ENCODE measurements at places on chromosomes 5 and 9.

GRCh38 chr9:105191508-105192121, 52.8 kb upstream of the SLC44A1 start:
- peak; percentile 53 for DNase-seq

- DNase-seq, result no peak
Observed at GRCh38 chr5:142869886-142870285, 99.7 kb downstream of the ARHGAP26 start.

- no peak for DNase-seq
Observed at GRCh38 chr5:90173299-90174030, 236.1 kb downstream of the CETN3 start.

DNA sequence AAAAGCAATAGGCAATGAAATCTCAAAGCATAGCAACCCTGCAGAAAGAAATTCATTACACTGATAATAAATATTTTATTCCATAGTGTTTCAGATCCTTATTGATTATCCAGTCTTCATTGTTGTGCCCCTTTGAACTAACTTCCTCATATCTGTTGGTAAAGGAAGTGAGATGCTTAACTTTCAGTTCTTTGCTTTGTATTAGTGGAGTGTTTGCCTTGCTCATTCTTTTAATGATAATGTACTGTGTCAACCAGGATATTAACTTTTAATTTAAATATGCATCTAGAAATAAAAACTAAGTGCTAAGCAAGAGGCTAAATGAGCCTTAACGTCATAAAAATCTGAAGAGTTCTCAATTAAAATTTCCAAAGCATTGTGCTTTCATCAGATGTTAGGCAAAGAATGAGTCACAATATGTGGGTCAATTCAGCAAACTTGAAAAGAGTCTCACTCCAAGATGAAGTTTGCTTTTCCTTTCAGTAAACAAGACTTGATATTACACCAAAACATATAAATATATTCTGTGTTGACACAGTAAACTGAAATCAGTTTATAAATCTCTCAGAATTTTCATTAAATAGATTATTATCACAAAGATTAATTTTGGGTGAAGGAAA, 105.9 kb downstream of the GIN1 start:
- no peak for DNase-seq

DNA sequence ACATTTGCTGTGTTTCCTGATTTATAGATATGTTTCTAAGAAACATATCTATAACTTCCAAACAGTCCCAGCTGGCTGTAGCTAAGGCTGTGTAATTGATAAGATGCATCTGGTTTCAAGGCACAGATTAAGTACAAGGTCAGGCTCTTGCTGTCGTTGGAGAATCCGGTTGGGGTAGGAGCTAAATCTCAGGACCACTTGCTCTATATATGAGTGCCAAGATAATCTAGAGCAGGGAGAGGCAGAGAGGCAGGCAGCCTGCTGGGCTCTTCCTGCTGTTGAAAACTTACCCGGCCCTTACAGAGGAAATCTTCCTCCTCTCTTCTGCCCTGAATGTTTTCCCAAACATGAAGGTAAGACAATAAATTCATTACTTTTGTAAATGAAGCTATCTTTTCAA, at the start of gene C7:
TSS of gene C7 (plus strand) at position 234 of the 400 bp plus-strand sequence. CDS start at position 348, 114 bp downstream.
- no peak for DNase-seq

GRCh38 chr5:158821331-158821730, 278.4 kb downstream of the EBF1 start:
- no peak for DNase-seq

DNA sequence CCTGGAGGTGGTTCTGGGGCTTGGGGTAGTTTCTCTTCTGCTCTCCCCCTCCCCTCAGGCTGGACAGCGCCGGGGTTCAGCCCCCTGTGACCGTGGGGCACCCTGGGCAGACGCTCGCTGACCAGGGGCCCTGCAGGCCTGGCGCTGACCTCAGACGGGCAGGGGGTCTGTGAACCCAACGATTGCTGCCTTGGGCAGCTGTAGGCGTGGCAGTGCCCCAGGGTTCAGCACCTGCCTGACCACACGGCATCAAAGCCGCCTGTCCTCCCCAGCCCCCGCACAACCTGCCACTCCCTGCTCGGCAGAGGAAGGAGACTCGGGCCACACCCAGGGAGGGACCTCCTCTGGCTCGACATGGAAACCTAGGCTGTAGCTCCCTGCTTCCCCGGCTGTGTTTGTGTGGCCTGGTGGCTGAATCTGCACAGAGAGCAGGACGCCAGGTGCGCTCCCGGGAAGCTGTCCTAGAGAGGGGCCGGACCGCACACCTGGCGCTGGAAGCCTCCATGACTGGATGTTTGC, 12.2 kb downstream of the LCN12 start:
- no peak for DNase-seq

GRCh38 chr5:132489051-132489770, 1.4 kb downstream of the IRF1 start:
- no peak for DNase-seq

DNA sequence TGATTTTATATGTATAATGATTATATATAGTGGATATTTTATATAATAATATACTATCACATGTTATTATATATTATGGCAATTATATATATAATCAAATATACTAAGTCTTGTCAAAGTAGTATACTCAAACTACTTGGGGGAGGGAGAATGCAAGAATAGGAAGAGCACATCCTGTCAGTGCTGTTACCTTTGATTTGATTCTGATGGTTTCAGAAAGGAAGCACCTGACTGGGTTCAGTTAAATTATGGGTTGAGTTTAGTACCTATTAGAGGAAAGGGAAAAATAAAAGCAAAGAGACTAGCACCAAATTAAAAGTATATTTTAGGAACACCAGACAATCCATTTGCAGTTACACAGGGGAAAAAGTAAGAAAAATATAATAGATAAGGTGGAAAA, 107.6 kb downstream of the GRIA1 start:
- DNase-seq, result no peak

GRCh38 chr9:102428305-102428704, 566.8 kb upstream of the CYLC2 start:
- no peak for DNase-seq

DNA sequence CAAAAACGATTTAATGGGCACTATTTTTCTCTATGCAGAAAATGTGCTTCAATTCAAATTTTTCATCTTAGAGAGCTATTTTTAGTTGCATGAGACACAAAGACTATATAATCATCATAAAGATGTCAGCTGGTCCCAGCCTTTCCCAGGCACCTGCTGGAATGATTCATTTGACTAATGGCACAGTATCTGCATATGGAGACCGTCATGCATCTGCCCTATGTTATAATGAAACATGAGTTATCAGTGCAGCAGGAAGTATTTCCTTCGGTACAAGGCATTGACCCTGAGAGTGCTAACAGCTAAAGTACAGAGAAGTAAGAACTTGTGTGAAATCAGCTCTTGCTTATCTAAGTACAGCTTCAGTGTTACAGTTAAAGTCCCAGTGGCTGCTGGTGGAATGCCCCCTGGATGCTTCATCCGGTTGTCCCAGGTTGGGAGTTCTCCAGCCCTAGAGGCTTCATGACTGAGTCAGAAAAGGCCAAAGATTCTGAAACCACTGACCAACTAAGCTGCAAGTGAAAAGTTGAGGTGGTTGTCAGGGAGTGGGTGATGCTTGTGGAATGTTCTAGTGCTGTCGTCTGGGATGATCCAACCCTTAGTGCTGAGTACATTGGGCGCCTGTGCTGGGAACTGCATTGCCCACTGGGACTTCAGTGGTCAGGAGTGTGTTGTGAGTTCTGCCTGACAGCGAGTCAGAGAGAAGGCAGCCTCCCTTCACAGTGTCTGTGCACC, 57.2 kb downstream of the MTRR start:
- no peak for DNase-seq

GRCh38 chr5:135392256-135392655, 6.8 kb downstream of the MACROH2A1 start:
- DNase-seq, result no peak

DNA sequence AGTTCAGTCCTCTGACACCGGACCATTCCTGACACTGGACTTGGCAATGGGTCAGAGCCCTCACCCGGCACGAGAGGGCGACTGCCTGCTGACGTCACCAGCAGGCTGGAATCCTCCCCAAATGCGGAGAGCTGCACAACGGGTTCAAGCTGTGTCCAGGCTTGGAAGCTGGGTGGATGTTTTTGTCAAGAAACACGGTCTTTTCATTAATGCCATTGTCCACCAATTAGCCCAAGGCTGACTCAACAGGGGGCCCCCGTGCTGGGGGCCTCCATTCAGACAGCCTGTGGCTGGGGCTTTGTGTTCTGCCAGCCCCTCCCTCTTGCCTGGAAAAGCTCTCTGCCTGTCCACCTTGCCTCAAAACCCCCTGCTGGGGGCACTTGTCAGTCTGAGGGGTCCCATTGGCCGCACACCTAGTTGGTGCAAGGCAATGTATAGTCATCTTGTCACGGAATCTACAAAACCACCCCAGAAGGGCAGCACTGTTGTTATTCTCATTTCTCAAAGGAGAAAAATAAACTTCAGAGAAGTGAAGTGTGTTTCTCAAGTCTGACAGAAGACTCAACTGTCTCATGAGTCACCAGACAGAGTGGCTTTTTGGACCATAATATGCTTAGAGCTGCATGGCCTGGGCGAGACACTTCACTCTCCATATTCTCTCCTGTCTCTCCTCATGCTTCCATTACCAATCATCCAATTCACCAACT, 24.6 kb downstream of the NDUFA8 start:
- no peak for DNase-seq

- DNase-seq, result no peak
Observed at GRCh38 chr9:105299190-105299854, 54.9 kb downstream of the SLC44A1 start.

- DNase-seq, result peak; percentile 73
Observed at GRCh38 chr9:131668439-131669268, 71.2 kb downstream of the RAPGEF1 start.

DNA sequence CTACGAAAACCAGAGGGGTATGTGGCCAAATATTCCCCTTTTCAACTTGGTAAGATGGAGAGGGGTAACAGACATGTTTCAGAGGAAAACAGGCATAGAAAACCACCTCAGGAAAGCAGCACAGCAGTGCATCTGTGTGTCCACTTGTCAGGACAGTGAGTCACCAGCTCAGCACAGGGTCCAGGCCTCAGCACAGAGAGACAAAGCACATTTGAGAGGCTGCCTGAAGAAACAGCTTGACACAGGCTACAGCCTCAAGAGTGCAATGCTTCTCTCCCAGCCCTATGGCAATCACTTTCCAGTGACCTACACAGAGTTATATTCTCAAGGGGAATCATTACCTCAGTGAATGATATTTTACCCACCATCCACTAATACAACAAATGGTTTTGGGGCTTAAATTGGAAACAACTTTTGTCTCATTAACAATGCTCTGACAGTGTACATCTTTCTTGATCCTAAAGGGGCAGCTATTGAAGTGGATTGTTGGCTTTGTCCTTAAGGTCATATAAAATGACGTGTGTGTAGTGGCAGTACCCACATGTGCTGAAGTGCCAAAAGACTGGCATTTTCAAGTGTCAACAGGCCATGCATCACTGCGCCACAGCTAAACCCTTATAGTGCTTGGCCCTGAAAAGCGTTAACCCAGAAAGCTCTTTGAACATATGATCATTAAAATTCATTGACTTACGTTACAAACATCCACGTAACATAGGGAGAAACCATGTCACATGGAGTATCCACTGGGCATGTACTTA, 46.4 kb downstream of the ERMP1 start:
- DNase-seq, result no peak

- no peak for DNase-seq
Observed at GRCh38 chr9:2809692-2810419, 34.0 kb downstream of the PUM3 start.

- DNase-seq, result no peak
Observed at GRCh38 chr5:172546196-172546595, 91.9 kb upstream of the SH3PXD2B start.

DNA sequence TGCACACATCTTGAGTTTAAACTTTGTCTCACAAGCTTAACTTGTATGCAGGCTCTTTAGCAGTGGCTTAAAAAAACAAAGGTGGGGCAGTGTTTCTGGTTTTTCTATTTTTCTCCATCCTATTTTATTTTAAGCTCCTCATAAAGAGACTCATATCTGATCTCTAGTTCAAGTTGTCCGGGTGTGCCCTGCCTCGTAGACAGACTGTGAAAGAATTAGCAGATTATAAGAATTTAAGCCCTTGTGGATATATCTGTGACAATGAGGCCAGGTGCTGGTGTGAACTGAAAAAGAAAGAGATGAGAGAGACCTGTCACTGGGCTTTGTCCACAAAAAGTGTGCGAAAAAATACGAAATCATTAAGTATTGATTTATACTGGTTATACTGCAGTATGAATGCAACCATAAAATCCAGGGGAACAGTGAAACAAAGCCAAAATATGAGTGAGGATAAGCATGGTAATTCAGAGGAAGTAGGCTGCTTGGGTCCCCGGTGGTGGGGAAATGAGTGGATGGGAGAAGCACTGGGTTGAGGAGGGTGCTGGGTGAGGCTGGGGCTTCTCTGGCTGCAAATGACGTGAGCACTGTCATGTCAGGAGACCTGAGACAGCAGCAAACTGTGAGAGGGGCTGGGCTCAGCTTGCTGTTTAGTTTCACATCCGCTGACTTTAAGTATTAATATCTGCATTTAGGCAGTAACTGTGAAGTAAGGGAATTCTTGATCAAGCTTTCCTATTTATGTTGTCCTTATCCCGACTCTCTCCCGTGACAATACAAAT, 179.7 kb upstream of the ANKRD55 start:
- peak; percentile 69 for DNase-seq

GRCh38 chr9:19102181-19102630, 498 bp downstream of the HAUS6 start:
- peak; percentile 43 for DNase-seq

- DNase-seq, result no peak
Observed at GRCh38 chr9:97848480-97849237, 4.4 kb upstream of the FOXE1 start.

GRCh38 chr5:124461157-124461556, 285.3 kb downstream of the ZNF608 start:
- DNase-seq, result no peak

- no peak for DNase-seq
Observed at GRCh38 chr9:130977811-130978221, 31.2 kb upstream of the LAMC3 start.

GRCh38 chr9:73845539-73845938, 651.6 kb upstream of the RORB start:
- peak; percentile 7 for DNase-seq

GRCh38 chr5:37838933-37839341, 904 bp downstream of the GDNF start:
- DNase-seq, result peak; percentile 25

Measured in GM10248 (cell line).